ENCODE measurements at places on chromosomes 2 and 18.

- DNase-seq, result peak; percentile 82
These were observed 67.3 kb downstream of the SNORC start for GRCh38 chr2:232937278-232937906.

DNA sequence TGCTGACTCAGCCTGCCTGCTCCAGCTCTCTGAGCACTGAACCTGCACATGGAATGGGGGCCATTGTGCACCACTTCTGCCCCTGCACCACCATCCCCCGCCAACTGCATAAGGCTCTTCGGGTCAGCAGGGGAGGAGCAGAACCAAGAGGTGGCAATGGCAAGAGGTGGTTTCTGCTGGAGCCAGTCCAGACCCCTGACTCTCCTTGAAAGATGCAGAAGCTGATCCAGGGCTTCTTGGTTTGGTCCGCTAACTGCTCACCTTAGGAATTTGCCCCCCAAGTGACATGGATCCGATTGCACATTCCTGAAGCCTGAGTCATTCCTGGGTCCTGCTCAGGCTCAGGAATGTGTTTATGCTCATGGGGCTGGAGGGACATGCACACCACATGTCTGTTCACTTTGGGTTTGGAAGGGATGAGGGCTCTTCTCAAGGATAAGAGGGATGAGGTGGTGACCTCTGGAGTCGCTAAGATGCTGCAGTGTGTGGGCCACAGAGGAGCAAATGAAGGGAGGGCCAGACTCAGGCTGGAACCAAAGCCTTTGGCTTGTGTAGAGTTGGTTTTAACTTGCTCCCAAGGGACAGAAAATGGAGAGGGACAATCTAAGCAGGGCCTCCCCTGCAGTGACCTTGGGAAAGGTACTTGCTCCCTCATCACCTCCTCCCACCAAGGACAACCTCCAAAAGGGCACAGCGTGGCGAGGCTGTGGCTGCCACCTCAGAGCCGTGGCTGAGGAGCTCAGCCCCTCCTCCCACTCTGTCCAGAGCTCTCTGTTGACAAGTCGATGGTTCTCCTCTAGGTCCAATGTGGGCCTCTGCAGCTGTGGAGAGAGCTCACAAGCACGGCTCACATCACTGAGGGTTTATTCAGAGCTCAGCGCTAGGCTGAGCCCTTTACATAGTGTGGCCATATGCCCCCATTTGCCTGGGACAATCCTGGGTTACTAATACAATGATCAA is 66.2 kb downstream of the HS1BP3 start:
- DNase-seq, result peak; percentile 91

DNA sequence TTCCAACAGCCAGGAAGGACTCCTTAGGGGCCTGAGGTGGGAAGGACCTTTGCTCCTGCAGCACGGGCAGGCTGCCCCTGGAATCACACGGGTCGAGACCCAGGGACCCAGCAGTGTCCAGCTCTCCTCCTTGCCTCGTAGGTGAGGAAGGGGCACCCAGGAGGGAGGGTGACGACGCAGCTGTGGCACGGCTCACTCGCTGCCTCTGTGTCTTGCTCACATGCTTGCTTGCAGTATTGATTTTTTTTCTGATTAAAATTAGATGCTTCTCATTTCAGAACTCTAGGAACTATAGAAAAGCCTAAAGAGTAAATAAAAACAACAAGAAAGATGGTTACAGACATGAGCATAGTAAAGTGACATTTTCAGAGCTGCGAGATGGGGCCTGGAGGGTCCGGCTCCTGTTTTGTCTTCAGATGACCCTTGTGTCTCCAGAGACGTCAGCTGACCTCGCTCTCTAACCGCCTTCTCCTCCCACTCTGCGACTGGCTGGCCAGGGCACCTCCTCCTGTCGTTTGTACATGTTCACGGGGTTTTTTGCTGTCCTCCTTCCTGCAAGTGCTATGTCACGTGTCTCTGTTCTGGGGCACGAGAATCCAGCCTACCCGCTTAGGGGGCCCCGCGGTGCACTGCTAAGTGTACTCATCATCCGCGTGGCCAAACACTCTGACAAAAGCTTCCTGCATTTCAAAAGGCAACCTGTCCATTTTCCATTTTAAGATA is 65.7 kb upstream of the ZNF236 start:
- peak; percentile 55 for DNase-seq

DNA sequence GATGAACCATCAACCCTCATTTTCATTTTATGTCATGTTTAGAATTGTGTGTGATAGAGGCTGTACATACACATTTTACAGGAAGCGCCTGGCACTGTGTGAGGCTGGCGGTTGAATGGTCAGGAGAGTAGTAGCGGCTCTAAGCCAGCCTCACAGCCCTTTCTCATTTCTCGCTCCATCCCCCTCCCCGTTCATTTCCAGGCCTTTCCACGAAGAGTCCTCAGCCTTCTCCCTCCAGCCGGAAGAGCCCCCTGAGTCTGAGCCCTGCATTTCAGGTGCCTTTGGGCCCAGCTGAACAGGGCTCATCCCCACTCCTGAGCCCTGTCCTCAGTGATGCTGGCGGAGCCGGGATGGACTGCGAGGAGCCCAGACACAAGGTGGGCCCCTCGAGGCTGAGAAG is 51.8 kb downstream of the STK25 start:
- DNase-seq, result no peak

- no peak for DNase-seq
These were observed 100.0 kb upstream of the PKDCC start for GRCh38 chr2:41947701-41948396.

GRCh38 chr18:76374330-76375281 is 120.4 kb downstream of the ZNF516 start:
- DNase-seq, result no peak

DNA sequence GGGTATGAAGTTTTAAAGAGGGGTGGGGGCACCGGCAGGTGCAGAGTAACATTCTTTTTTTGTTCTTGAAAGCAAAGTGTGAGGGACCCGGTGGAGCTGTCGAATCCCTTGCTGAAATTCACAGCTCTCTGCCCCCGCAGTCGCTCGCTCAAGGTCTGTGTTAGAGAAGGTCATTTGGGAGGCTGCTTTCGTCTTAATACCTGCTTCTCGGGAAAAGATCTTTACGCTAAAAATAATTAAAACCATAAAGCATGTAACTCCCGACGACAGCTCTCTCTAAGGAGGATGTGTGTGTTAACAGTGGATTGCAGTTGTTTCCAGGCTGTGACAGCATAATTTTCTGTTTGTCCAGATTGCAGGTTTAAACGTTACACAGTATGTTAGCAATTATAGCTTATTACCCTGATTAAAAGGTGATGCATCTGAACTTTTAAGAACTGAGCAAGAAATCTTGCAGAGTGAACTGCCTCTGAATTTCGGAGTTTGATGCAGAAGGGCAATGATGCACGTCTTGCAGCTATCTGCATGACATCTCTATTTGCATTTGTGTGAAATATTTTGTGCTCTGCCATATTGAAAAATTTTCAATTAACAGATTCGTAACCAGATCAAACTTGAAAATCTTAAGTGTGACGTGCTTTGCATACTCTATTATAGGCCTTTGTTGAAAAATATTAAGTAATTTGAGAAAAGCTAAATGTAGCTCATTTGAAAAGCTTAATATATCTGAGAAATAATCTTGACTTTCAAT is 954 bp downstream of the RAPGEF4 start:
- no peak for DNase-seq
